Pulmonary artery endothelial cell (primary cell): ENCODE measurements at places on chromosomes 3 and 15. TPM values are rescaled to one million over a fixed set of nuclear protein-coding genes. Genes with fewer than 3 reads are reported as not detected.

Gene MYL3
- not detected in 2 replicates for total RNA-seq

Gene CAMP
- not detected in 2 replicates for total RNA-seq

Gene CIP2A
- total RNA-seq, result 26.0 and 73.2 TPM in 2 replicates

Gene IL20RB
- 0.42 and 0.53 TPM in 2 replicates for total RNA-seq

Gene SLC25A20
- 25.4 and 26.6 TPM in 2 replicates for total RNA-seq

Gene CHRD
- 0.11 and 0.20 TPM in 2 replicates for total RNA-seq

Gene MELTF
- total RNA-seq, result 5.0 and 9.3 TPM in 2 replicates

Gene ERICH6
- not detected in 2 replicates for total RNA-seq

Gene PLIN1
- total RNA-seq, result 0.07 and 0.18 TPM in 2 replicates
